ENCODE measurements at places on chromosomes 5 and 9.

GRCh38 chr9:134405527-134405926 lies 79.3 kb downstream of the RXRA start:
- DNase-seq = no peak

- DNase-seq = no peak
Measured at GRCh38 chr5:122367456-122367855, 55.4 kb downstream of the SNCAIP start.

- no peak for DNase-seq
Measured at GRCh38 chr5:96140084-96140483, 178.4 kb upstream of the ELL2 start.

GRCh38 chr5:138659121-138659520 lies 83.9 kb upstream of the HSPA9 start:
- peak; percentile 33 for DNase-seq

- DNase-seq = no peak
Measured at GRCh38 chr5:123279136-123279535, 144.1 kb downstream of the CEP120 start.

DNA sequence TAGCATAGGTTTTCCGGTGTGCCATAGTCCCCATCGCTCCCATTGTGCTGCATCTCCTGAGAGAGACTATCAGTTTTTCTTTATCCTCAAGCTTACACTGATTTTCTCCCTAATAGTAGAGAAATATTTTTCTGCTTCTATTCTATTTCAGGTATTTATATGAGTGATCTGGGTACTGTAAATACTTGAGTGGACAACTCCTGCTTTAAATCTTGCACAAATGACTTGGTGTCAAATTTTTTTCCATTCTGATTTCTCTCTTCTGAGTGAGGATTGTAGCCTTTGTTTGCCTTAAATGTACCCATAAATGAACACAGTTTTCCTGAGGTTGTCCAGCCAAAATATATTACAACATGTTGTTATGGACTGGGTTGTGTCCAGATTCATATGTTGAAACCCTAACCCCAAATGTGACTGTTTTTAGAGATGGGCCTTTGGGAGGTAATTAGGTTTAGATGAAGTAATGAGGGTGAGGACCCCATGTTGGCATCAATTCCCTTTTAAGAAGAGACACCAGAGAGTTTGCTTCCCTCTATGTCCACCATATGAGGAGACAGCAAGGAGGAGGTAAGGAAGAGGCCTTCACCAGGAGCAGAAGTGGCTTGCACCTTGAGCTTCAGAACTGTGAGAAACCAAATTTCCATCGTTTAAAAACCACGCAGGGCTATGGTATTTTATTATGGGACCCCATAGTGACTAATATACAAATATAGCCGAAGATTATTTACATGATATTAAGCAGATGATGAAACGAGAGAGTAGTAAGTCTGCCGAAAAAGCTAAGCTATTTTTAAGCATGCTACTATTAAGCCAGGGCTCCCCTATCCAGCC lies 336.4 kb upstream of the MPDZ start:
- DNase-seq = no peak

DNA sequence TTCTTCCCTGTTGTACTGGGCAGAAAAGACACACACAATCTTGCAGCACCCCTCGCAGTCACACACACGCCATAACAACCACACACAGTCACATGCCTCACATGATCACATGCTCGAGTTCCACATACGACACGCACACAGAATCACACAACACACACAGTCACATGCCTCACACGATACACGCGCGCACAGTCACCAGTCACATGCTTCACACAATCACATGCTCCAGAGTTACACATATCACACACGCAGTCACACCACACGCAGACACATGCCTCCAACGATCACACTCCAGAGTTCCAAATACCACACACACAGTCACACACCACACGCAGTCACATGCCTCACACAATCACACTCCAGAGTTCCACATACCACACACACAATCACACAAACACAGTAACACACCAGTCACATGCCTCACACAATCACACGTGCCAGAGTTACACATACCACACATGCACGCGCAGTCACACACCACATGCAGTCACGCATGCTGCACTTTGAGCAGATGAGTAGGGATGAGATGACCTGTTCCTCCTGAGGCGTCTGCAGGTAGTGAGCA lies 49.0 kb upstream of the LRRC14B start:
- no peak for DNase-seq
